ENCODE measurements at places on chromosomes 11 and 22.

GRCh38 chr11:119795231-119795630, 66.2 kb upstream of the NECTIN1 start:
- no peak for DNase-seq

GRCh38 chr11:45430361-45430760, 144.2 kb upstream of the SYT13 start:
- no peak for DNase-seq

- no peak for DNase-seq
These were observed 28.5 kb downstream of the RSPH14 start for GRCh38 chr22:23113067-23113846.

- no peak for DNase-seq
These were observed 15.9 kb downstream of the PSMD13 start for GRCh38 chr11:252666-253065.

- no peak for DNase-seq
These were observed 44.0 kb downstream of the MRTFA start for GRCh38 chr22:40592352-40593113.

- no peak for DNase-seq
These were observed 7.7 kb downstream of the LRRC32 start for GRCh38 chr11:76662656-76663485.

DNA sequence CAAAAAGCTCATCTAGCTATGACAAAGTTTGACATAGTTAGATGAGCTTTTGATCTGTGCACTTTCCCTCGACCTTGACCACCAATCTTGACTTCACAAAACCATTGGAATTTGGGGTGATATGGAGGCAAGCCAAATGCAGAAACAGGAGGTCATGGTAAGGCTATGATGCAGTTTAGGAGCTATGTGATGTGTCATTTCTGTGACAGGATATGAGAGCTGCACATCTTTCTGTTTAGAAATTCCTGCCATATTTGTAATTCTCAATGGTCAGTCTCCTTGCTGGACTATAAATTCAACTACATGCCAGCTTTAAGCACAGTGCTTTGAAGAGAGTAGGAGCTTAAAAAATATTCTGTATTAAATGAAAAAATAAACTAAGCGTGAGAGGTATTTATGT, 12.9 kb downstream of the OR51B6 start:
- no peak for DNase-seq

GRCh38 chr11:93517611-93518010, 25.6 kb downstream of the SMCO4 start:
- DNase-seq, result no peak

DNA sequence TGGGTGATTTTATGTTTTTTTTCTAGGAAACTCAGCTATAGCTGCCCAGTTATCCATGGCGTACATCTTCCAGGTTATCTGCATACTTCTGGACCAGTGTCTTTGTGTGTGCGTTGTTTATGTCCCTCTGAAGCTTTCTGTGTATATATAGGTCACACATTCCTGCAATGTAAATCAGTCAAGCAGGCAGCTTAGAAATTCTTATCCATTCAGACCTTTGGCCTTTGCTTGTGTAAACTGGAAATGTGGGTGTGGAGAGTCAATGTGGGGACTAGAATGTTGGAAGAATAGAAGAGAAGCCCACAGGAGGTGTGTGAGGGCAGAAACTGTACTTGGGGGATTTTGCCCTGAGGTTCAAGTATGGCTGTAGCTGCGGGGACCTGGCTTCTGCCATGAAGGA, 51.7 kb downstream of the BARX2 start:
- no peak for DNase-seq

- peak; percentile 64 for DNase-seq
These were observed 3.6 kb downstream of the FIBP start for GRCh38 chr11:65884716-65885092.

DNA sequence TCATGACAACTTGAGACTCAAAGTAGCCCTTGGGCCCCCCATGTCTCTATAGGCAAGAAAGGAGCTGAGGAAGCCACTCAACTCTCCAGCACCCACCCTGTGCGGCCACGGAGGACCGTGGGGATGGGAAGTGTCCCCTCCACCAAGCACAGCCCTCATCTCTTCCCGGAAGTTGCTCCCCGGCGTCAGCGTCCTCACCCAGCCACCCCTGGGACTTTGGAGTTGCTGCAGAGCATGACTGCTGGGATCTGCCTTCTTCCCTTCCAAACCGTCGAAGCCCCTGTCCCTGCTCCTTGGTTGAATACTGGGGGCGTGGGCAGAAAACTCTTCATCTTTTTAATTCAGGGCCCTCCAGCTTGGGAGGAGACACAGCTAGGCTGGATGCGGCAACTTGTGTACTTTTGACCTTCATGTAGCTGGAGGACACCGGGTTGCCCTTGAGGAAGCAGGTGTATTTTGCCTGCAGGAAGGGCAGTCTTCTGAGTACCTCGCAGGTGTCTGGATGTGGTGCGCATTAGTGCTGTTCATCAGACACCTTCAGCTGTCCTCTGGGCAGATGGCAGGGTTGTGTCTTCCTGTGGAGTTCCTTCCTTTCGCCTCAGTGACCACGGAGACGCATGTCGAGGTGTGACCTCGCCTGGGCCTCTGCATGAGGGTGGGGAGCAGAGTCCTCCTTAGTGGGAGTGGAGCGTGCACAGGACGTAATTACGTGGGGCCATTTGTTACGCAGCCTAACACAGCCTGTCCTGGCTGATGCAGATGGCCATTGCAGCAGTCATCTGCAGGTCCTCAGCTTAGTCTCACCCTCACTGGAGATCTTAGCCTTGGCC, 12.2 kb upstream of the IFITM3 start:
- no peak for DNase-seq

- DNase-seq, result no peak
These were observed 29.2 kb upstream of the PDE2A start for GRCh38 chr11:72703267-72704008.

- DNase-seq, result no peak
These were observed 90.6 kb downstream of the LARGE1 start for GRCh38 chr22:33829546-33830280.

DNA sequence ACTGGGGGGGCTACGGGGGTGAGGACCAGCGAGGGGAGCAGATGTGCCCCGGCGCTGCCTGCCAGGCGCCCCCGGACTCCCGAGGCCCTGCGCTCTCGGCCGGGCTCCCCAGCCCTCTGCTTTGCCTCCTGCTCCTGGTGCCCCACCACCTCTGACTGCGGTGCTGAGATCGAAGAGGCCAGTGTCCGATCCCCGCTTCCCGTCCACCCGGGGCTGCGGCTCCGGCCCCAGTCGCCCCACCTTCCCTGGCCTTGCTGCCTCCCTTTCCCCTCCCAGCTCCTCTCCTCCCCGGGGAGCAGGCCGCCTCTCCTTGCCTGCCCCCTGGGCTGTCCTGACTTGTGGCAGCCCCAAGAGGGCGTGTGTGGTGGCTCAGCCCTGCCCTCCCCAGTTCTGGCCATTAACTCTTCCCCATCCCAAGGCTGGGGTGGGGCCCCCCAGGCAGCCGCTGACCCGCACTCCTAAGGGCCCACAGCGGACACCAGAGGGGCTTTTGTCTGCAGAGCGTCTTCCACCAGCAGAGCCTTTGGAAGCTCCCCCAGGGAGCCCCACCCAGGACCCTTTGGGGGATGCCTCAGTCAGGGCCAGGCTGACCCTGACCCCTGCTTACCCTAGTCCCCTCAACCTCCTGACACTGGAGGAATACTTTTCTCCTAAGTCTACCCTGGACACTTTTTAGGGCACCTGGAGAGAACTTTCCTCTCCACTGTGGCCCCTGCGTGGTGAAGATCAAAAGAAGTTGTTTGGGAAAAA, 16.6 kb downstream of the RTN4RL2 start:
- no peak for DNase-seq

DNA sequence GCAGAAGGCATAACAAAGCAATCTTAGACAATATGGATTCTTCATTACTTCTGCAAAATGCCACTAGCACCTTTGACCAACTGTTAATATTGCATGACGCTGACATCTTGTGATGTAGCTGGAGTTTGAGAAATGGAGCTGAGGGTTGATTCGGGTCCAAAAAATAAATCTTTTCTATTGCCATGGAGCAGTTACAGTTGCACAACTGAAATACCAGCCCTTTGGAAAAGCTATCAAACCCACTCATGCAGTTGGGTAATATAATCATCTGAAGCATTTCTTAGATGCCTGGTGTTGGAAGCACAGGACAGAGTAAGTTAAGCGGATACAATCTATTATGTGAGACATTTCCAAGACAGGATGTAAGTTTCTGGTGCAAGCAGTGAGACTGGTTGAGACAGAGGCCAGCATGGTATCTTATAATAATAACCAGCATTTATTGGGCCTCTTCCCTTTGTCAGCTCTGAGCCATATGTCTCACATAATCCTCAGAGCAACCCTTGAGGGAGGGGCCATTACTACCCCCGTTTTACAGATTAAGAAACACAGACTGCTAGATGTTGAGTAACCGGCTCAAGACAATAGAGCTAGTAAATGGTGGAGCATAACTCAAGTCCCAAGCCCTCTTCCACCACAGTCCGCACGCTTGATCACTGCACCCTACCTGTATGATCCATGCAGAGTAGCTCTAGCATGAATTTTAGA, 74.9 kb upstream of the CAPRIN1 start:
- no peak for DNase-seq

DNA sequence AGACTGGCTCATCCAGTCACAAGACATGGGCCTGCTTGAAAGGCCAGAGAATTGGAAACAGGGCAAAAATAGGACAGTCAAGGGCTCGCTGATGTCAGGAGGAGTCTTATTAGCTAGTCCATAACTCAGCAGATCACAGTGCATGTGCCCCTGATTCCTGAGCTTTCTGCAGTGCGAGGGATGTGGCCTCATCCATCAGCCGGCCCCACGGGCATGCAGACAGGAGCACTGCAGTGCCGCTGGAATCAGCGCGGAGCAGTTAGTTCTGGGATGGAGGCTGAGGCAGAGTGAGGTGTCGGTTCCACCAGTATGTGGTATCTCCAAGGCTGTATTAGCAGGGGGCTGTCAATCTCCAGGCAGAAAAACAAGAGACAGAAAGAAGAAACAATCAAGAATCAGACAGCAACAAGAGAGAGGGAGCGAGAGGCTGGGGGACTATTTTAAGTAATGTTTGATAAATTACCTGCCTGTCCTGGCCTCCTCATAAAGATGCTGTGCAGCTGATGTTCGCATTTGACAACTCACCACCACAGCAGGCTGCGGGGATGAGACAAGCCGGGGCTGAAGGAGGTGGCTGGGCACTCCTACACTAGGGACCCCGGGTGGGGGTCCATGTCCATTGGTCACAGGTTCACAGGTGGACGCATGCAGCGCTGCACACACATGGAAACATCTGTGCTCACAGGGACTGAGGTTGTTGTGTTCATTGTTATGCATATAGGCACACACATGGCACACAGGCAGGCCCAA, 167.2 kb downstream of the TRIM29 start:
- no peak for DNase-seq

DNA sequence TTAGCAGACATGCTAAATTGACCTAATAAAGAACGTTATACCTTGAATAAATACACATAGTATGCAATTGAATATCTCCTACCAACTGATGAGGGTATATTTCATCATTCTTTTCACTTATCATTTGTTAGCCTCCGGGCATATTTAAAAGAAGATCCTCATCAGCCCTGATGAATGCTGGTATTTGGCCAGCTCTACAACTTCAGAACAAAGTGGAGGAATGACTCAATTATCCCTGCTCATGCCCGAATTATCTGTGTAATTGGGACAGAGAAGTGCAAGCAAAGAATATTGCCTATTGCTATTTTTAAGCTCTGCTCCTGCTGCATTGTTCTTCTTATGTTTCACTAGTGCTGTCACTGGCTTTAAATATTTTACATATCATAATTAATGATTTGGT, 622.1 kb downstream of the METTL15 start:
- no peak for DNase-seq

DNA sequence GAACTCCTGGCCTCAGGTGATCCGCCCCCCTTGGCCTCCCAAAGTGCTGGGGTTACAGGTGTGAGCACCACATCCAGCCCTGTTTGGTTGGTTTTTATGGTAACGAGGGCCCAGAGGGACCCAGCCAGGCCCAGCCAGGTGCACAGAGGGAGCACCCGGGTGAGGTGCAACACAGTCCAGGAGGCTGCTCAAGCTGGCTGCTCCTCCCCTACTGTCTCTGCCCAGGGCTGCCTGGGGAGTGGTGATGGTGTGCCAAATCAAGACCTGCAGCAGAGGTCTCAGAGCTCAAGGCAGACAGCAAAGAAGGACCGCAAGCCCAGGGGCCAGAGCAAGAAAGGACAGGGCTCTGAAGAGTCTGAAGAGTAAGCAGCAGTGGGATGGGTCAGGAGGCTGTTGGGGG, 1.4 kb downstream of the TSGA10IP start:
- no peak for DNase-seq

DNA sequence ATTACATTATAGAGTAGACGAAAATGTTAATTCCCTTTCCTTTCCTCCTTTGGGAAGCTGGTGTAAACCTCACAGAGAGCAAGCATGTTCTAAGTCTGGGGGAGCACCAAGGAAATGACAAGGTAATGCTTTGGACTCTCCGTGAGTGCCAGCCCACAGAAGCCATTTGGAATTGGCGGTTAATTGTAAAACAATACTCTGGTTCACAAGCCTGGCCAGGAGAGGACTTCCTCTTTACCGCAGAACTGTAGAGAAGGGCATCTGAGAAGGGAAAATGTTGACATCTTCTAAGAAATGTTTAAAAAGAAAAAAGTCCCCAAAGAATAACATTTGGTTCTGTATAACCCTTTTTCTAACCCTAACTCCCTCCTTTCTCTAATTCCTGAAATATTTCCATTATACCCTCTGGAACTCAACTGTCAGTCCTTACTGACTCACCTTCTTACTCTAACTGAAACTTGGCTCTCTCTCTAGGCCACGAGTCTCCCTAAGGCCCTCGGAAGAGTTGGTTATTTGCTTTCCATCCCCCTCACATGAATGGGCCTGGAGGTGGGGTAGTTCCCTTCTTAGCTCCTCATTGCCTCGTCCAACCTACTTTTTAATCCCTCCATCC, 379.8 kb downstream of the SOX6 start:
- DNase-seq, result no peak

GRCh38 chr22:28783786-28784671, 11.5 kb downstream of the CCDC117 start:
- no peak for DNase-seq

DNA sequence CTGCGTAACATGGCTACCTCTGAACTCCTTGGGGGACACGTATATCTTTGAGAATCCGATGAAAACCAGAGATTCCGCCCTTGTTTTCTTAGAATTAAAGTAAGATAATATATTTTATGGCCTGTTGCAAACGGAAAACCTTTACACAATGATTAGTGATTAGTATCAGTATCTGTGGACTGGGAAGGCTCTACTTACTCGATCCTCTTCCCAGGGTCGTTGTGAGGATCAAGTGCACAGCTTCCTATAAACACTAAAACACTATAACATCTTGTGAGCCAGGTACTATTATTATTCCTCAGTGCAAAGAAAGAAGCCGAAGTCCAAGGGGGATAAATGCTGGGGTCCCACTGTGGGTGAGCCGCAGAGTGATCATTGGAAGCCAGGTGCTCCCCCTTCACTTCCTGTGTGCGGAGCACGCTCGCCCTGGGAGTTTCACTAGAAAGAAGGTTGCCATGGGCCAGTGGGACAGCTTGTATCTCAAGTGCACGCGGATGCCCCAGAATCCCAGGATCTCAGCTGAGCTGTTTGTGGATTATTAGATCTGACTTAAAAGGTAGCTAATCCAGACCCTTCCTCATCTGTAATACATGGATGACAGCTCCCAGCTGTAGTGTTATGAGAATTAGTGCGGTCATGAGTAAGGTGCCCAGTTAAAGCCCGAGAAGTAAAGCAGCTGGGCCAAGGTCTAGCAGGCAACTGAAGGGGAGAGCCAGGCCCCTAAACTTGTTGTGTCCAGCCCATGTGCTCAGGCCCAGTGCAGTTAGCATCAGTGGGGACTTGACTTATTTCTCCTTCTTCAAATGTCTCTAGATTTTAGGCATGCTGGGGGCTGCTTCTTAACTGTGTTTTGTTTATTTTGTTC, 839 bp downstream of the CBY1 start:
- peak; percentile 12 for DNase-seq
